ENCODE measurements at places on chromosomes 16 and 17.

GRCh38 chr17:53896047-53896446 lies 73.3 kb downstream of the KIF2B start:
- DNase-seq: no peak

DNA sequence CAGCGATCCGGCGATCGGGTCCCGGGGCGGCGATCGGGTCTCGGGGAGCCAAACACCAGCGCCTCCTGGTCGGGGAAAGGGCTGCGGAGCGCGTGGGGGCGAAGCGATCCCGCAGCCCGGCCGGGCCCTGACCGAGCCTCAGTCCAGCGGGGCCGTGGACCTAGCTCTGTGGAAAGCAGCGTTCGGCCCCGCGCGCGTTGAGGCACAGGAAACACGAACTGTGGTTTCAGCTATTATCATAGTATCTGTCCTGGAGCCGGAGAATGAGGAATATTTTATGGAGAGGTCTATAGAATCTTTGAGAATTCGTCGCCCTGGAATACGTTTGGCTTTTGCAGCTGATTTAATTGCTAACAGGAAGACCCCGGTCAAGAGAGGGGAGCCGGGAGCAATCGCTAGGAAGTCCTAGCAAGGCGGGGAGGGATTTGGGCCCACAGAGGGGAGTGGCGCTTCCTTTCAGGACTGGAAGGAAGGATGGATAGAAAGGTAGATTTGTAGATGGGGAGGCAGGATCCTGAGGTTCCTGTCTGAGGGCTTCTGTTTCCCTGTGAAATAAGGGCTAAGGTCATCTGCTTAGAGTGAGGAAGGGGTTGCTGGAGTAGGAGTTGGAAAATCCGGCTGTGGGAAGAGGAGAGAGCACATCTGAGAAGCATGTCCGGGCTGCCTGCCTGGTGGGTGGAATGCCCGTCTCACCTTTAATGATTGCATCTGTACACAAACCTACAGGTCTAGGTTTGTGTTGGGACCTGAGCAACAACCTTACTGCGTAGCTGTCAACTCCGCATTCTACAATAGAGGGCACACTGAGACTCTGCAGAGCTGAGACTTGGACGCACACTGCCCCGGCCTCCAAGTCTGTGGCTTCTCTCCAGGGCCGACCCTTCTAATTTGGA lies 770 bp downstream of the CCNF start:
- peak; percentile 28 for DNase-seq

- DNase-seq: no peak
Observed at GRCh38 chr16:28039493-28039892, 24.0 kb downstream of the GSG1L start.

- no peak for DNase-seq
Observed at GRCh38 chr16:89867918-89868317, 5.5 kb upstream of the TCF25 start.

DNA sequence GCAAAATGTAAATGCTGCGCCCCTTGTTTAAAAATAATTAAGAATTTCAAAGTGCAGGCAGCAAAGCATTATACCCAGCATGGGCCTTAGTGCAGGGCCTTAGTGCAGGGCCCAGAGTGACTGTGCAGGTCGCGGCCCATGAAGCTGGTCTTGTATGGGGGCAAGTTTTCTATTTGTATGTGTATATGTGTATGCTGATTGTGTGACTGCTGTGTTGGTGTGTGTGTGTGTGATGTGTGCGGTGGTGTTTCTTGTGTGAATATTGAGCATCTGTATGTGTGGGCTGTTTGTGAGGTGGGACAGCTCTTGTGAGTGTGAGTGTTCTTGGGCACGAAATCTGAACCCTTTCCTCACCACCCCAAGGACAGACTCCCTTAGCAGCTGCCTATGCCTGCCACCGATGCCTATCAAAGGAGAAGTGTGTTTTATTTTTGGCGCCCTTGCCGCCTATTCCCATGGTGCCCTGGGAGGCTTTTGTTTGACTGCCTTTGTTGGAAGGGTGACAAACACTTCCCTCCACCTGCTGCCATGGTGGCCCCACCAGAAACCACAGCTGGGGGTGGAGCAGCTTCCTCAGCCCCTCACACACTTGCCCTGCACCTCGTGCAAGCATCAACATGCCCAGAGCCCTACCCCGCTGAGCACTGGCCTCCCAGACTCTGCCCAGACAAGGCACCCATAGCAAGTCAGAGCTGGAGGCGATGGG lies 18.0 kb downstream of the CCR7 start:
- no peak for DNase-seq

DNA sequence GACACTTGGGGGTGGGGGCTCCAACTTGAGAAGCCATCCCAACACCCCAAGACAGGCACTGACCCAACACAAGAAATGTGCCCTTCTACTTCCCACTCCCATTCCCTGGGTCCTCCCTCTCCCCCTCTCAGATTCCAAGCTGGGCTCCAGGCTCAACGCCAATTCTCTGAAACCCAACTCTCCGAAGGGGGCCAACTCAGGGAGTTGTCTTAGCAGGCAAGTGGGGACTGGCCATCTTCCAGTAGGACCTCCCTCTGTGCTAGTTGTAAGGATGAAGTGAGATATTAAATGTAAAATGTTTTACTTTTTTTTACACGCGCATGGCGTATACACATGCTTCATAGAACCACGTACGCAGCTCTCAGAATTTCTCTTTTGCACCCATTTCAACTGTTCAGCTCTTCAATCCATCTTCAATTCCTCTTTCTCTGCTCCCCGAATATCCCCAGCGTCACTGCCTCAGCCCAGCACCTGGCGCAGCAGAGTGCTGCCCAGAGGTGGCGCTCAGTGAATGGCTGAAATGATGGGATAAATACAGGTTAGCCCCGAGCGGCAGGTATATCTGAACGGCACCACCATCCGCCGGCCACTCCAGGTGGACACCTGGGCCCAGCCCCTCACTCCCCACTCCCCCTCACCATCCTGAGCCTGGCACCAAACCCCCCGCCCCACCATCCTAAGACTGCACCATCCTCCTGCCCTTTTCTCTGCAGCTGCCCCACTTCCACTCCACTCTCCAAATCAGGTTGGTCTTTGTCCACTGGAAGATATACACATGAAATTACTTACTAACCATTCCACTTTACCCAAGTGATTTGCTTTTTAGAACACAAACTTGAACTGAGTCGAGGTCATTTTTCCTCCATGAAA lies 43.9 kb upstream of the TNRC6C start:
- DNase-seq: no peak

DNA sequence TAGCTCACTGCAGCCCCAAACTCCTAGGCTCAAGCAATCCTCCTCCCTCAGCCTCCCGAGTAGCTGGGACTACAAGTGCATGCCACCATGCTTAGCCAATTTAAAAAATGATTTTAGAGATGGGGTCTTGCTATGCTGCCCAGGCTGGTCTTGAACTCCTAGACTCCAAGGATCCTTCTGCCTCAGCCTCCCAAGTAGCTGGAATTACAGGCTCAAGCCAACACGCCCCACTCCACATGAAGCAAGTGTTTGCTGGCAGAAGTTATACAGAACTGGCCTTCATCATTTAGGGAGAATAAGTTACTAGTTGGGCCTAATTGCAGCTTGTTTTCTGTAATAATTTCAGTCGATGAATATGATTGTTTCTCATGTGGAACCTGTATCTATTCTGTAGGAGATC lies 68.0 kb downstream of the SHISA6 start:
- DNase-seq: no peak

- DNase-seq: no peak
Observed at GRCh38 chr17:48575673-48576478, 2.3 kb downstream of the HOXB4 start.

DNA sequence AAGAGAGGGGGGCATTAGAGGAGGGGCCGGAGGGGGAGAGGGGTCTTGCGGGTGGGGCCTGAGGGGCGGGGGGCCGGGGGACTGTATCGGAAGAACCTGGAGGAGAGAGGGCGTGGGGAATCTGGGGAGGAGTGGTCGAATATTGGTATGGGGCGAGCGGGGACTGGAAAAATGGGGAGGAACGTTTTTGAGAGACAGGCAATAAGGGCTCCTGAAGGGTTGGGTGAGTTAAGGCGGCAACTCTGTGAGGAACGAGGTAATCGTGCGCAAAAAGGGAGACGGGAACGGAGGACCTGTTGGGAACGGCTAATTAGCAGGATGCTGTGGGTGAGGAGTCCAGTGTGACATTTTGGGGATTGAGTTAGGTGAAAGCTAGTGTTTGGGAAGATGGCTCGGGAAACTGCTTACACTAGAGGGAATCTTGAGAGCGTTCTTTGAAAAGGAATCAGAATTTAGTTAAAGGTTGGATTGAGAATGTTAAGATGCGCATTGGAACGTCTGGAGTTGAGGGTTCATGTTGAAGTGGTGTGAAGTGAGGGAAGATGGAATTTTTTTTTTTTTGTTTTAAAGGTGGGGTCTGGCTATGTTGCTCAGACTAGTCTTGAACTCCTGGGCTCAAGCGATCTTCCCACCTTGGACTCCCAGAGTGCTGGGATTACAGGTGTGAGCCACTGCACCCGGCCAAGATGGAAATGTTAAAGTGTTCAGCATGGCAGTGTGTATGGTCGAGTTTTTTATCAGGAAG lies 662 bp downstream of the WIPF2 start:
- no peak for DNase-seq

- DNase-seq: no peak
Observed at GRCh38 chr17:45256114-45256966, 5.6 kb downstream of the SPATA32 start.

DNA sequence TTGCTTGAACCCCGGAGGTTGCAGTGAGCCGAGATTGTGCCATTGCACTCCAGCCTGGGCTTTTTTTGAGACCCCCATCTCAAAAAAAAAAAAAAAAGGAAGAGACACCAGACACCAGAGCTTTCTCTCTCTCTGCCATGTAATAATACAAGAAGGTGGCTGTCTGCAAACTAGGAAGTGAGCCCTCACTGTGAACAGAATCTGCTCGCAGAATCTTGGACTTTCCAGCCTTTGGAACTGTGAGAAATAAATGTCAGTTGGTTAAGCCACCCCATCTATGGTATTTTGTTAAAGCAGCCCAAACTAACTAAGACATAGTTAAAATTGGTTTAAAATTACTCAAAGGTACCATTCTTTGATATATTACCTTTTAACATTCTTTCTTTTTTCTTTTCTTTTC lies 10.1 kb upstream of the STX1B start:
- no peak for DNase-seq

DNA sequence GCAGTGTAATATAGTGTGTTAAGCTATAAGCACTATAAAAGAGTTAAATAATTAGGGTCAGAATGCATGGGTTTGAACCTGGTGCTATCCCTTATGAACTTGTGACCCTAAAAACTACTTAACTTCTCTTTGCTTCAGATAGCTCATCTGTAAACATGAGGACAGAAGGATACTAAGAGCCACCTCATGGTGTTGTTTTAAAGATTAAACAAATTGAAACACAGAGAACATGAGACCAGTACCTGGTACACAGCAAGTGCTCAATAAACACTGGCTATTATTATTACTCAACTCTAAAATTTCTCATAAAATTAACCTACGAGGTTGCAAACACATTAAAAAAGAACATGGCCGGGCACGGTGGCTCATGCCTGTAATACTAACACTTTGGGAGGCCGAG lies 43.3 kb downstream of the SMURF2 start:
- no peak for DNase-seq

DNA sequence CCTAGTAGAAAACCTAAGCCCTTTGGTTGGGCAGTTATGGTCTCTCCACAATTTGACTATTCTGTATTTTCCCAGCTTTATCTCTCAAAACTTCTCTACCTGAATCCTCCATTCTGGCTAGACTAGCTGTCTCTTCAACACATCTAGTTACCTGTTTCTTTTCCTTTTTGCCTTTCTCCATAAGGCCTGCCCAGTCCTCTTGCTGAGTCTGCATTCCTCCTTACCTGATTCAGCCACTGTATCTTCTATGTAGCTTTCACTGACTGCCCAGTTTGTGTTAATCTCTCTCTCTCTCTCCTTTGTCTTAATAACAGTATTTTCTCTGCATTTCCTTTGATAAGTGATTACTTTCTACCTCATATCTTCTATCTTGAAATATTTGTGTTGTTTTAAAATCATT lies 2.1 kb upstream of the EVI2A start:
- DNase-seq: no peak

GRCh38 chr16:9012848-9013507 lies 49.3 kb upstream of the USP7 start:
- DNase-seq: no peak

- DNase-seq: no peak
Observed at GRCh38 chr17:68511254-68511670, 968 bp upstream of the PRKAR1A start.

DNA sequence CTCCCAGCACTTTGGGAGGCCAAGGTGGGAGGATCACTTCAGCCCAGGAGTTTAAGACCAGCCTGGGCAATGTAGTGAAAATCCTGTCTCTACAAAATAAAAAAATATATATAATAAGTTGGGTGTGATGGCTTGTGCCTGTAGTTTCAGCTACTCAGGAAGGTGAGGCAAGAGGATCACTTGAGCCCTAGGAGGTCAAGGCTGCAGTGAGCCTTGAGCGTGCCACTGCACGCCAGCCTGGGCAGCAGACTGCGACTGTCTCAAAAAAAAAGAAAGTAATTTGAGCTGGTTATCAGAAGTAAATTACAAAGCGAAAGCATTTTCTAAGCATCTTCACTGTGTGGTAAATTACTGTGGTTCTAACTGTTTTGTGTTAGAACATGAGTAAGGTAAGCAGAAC lies 66.2 kb downstream of the NQO1 start:
- DNase-seq: no peak

- DNase-seq: no peak
Observed at GRCh38 chr16:20430948-20431347, 20.4 kb upstream of the ACSM2A start.

DNA sequence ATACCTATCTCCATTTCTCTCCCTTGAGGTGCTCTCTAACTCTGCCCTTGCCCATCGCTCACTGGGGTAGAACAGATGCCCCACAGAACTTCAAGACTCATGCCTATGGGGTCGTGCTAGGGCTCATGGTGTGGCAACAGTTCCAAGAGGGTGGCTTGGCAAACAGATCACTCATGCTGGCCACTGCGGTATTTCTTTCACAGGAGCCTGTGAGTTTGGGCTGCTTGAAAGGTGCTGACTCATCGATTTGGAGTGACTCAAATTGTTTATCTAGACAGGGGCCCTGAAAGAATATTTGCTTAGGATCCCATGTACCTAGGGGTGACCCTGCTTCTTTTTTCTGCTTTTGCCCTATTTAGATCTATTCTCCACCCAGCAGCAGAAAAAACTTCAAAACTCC lies 69.9 kb downstream of the IRX5 start:
- no peak for DNase-seq

- no peak for DNase-seq
Observed at GRCh38 chr16:51708861-51709260, 557.8 kb upstream of the SALL1 start.

All from hypothalamus (tissue), 51 donors.